ENCODE measurements at places on chromosomes 6 and 20.

DNA sequence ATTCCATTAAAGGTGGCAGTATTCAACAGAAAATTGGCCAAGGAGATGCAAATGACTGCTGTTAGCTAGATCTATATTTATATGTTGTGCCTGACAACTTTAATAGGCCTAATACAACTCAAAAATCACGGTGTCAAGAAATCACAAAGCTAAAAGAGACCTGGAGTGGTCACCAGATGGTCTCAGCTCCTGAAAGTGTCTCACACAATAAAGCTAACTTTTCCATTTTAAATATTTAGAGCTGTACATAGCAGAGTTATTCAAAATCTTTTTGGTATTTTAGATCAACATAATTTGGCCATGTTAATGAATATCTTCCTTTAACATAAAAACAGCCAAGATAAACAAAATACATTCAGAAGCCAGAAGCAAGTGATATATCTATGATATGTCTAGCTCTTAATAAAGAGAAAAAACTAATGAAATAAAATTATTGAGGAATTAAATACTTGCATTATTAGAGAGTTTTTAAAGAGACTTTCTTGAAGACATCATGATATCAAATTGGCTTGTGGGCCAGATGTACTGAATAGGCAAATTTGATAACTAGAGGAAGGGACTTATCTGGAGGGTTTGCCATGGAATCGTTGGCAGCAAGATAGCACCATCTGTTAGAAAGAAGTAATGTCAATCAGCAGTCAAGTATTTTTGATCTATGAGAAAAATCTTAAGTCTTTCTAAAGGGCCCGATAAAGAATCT, 84.9 kb upstream of the SCAF8 start:
- DNase-seq = no peak

- DNase-seq = no peak
These were observed 26.3 kb upstream of the PLCG1 start for GRCh38 chr20:41110930-41111577.

- DNase-seq = no peak
These were observed 31.4 kb upstream of the SEC63 start for GRCh38 chr6:107989166-107990094.

DNA sequence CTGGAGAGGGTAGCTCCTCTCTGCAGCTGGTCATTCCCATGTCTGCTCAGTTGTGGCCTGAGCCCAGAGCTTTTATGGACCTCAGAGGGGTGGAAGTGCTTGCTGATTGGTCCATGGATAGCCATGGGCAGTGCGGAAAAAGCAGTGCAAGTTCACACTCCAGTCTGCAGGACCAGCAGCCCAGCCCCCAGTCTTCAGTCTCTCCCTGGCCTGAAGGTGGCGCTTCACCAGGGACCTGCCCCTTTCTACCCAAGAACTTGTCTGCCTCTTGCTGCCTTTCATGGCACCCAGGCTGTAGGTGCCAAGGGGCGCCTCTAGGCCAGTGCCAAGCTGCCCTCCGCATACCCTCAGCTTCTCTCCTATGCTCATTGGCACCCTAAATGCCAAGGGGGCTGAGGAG, 91.0 kb downstream of the TBXT start:
- no peak for DNase-seq

DNA sequence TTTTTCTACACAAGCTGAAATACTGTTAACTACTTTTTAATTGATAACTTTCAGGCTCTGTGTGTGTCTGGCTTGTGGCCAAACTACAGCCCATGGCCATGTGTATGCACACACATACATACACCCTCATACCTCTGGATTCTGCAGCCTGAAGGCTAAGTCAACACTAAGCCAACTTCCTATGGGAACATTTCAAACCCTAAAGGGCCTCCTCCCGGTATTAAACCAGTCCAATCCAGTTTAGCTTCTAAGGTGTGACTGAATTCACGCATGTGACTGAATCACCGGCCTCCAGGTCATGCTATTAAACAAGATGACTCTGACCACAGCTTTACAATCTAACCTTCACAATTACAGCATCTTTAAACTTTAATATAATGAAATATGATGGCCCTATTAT, 20.7 kb upstream of the DST start:
- DNase-seq = peak; percentile 69

GRCh38 chr6:94443701-94444100, 1024.3 kb upstream of the EPHA7 start:
- no peak for DNase-seq

DNA sequence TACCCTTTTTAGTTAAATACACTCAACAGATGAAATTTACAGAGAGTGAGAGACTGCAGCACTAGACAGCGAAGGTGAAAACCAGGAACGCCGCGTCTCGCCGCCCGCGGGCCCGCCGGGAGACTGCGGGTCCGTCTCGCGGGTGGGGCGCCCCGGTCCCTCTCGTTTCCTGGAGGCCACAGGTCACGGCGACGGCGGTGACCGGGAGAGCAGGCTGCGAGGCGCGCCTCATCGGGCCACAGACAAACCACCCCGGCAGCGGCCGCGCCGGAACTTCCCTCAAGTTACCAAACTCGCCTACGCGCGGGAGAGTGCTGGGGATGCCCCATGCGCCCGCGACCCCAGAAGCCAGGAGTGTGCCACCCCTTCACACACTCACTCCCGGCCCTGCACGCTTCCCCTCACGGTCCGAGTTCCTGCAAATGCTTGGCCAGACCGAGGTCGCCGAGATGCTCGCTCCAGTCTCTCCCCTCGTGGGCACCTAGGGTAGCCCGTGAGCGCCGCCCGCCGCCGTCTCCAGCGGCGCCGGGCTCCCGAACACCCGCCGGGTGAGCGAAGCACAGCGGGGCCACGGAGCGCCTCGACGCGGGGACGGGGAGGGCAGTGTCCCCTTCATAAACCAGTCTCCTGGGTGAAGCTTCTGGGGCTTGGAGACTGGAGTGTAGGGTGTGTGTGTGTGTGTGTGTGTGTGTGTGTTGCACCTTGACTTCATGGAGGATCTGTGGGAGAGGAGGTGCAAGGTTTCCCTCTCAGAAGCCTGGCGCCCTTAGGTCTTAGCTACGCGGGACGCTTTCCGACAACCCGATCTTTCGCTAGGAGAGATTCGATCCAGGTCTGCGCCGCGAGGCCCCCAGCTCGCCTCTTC, 1.4 kb downstream of the BACH2 start:
- peak; percentile 66 for DNase-seq

- no peak for DNase-seq
These were observed 19.2 kb downstream of the SPTLC3 start for GRCh38 chr20:13028001-13028400.

- no peak for DNase-seq
These were observed 58.5 kb downstream of the CDK19 start for GRCh38 chr6:110756817-110757216.
